ENCODE measurements at places on chromosomes 7 and 10.

DNA sequence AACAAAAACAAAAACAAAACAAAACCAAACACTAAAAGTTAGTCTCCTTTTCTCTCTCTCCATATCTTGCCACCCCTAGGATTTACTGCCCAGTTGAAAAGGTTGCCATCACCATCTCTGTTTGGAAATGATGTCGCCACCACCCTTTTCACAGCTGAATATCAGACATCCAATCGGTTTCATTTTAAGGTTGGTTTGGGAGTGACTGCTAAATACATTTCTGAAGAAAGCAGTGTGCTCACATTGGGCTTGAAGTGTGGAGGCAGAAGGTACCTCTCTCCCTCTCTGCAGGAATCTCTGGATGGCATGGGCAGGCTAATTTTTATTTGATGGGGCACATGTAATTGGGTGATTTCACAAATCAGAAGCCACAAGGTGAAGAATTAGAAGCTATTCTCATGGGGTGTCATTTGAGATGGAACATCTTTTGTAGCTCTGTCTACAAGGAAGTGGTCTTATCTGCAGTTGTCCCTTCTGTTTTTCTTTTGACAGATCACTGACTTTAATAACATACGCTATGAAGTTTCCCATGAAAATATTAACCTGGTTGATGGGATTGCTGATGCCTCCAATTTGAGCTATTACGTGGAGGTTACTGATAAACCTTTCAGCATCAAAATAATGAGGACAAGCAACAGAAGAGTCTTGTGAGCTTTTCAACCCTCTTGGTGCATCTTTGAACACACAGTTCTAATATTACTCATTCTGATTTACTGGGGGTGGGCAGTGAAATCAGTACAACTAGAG lies 20.1 kb downstream of the MGAM2 start:
- DNase-seq, result no peak

DNA sequence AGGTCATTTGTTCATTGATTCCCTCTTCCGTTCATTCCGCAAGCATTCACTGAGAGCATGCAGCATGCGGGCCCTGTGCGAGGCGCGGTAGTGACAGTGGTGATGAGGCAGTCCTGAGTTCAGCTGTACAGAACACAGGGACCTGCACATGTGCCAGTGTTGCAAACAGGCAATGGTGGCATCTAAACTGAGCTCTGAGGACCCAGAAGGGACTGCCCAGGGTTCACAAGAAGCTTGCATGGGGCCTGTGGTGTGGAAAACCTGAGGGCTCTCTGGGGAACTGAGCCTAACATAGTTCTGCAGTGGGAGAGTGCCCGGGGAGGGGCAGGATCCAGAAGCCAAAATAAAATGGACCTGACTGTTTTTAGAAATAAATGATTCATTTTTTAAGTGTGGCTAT lies 13.2 kb downstream of the ZNF488 start:
- no peak for DNase-seq

- no peak for DNase-seq
Observed at GRCh38 chr10:63901881-63902280, 380.7 kb downstream of the REEP3 start.

DNA sequence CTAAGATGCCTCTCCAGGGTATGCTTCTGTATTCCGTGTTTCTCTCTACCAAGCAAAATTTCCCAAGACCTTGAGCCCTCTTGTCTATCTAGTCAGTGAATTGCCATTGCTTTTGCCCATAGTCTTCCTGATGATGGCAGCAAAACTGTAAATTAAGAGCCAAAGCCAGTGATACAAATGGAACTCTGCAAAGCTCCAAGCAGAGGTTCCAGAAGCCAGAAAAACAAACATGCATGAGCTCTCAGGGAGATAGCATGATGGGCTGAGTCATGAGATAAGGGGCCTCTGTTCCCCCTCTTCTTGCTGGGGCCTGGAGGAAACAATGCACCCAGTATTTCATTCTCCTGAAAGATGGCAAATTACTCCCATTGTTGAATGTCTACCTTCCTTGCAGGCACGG lies 24.7 kb downstream of the LSMEM1 start:
- no peak for DNase-seq

DNA sequence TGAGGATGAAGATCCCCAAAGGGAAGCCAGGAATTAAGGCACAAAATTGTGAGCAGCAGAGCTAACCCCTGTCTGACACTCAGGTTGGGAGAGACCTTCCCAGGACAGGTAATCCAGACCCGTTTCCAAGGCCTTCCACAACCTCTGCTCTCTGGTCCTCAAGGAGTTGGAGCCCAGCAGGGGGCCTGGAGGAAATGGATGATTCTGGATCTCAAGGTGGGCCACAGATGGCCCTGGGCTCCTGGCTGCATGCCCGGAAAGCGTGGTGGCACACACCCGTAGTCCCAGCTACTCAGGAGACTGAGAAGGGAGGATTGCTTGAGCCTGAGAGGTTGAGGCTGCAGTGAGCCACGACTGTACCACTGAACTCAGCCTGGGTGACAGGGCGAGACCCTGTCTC lies 42.3 kb downstream of the DPYSL4 start:
- DNase-seq, result no peak

GRCh38 chr7:47493976-47494911 lies 87.7 kb downstream of the TNS3 start:
- no peak for DNase-seq

DNA sequence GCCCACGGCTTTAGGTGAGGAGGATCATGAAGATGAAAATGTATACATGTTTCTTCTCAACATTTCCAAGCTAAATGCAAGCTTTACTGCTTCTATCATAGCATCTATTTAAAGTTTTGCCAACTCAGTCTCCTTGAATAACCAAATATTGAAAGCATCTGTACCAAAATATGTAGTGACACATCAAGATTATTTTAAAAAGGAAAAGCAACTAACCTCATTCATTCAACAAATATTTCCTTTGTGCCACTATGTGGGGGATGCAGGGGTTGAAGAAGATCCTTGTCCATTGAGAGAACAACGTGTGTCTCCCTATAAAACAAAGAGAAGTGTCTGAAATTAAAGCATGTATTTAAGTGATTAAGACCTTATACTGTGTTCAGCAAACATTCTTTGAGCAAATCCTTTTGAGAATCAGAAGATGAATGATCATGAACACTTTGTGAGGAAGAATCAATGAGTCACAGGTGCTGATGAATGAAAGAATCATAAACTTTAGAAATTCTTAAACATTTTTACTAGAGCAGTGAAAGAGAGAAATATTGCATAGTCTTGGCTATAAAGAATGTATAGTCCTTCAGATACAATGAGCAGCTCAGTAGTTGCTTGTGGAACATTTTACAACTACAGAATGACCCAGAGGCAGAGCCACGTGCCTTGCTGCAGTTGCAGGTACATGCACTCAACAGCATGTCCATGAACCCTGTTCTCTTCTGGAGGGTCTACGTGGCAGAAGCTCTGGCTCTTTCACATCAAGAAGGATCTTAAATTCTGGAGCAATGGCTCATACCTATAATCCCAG lies 13.9 kb downstream of the TAS2R60 start:
- no peak for DNase-seq

DNA sequence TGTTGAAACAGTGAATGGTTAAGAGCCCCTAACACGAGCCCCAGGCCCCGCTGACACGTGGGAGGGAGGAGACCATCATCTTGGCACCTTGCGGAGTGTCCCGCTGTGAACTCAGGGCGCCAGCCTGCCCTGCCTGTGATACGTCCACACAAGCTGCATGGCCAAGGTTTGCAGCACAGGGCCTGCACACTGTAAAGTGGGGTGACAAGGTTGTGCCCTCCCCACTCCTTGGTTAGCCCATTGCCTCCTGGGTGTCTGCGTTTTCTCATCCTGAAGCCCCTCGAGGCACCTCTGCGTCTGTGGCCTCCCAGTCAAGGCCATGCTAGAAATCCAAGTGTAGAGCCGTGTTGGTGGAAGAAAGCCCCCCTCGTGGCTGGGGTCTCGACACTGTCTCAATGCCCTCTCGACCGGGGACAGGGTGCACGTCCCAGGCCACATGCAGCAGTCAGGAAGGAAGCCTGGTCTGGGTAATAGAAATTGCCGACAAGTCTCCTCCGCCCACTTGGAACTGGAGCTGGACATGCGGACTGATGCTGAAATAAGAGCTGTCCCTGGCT lies 192.1 kb downstream of the DNAJB6 start:
- no peak for DNase-seq

DNA sequence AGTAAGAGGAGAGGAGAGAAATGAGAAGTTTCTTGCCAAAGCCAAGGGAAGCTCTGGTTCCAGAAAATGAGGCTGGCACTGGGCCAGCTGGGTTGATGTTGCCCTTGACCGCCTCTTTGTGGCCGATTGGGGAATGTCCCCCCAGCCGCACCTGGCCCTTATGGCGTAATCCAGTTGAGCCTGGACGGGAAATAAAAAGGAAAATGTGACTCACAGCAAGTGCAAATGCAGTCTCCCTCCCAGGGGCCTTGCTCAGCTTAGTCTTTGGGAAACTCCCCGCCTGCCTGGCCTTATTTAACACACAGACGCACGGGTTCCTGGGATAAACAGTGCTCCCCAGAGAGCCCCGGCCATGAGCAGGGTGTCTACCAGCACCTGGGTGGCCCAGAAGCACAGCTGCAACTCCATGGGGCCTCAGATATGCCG lies 174.8 kb downstream of the KIAA1217 start:
- peak; percentile 17 for DNase-seq

DNA sequence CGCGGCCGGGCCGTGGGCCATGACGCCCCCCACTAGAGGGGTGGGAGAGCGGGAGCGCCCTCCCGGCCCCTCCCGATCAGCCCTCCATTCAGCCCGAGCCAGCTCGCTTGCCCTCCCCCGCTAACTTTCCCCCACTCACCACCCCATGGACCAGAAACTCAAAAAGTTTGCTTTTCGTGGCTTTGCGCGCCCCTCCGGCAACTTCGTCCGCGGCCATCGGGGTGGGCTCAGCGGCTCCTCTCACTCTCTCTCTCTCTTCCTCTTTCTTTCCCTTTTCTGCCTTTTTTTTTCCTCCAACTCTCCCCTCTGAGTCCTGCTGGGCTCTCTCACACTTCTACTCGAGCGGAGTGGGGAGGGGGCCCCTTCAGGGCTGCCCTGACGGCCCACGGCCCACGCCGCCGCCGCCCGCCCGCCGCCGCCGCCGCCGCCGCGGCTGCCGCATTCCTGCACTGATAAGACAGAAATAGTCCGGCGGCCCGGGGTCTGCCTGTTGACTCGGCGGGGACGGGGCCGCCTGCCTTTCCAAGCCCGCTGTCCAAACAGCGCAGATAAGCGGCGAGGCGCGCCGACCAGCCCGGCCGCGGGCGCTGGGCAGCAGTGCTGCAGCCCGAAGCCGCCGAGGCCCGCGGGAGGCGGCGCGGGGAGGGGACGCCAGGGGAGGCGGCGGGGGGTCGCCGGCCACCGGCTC lies at the start of gene SMARCD3:
SMARCD3 (minus strand) TSS at position 349 of the 688 bp plus-strand sequence; CDS start at position 217, 132 bp downstream.
- DNase-seq, result no peak

- no peak for DNase-seq
Observed at GRCh38 chr7:8172372-8173354, 89.3 kb downstream of the ICA1 start.

GRCh38 chr7:272108-272615 lies 17.8 kb upstream of the FOXL3 start:
- no peak for DNase-seq

GRCh38 chr10:44792119-44792775 lies 118.9 kb upstream of the TMEM72 start:
- DNase-seq, result no peak

- no peak for DNase-seq
Observed at GRCh38 chr7:55552320-55553023, 19.8 kb downstream of the VOPP1 start.

DNA sequence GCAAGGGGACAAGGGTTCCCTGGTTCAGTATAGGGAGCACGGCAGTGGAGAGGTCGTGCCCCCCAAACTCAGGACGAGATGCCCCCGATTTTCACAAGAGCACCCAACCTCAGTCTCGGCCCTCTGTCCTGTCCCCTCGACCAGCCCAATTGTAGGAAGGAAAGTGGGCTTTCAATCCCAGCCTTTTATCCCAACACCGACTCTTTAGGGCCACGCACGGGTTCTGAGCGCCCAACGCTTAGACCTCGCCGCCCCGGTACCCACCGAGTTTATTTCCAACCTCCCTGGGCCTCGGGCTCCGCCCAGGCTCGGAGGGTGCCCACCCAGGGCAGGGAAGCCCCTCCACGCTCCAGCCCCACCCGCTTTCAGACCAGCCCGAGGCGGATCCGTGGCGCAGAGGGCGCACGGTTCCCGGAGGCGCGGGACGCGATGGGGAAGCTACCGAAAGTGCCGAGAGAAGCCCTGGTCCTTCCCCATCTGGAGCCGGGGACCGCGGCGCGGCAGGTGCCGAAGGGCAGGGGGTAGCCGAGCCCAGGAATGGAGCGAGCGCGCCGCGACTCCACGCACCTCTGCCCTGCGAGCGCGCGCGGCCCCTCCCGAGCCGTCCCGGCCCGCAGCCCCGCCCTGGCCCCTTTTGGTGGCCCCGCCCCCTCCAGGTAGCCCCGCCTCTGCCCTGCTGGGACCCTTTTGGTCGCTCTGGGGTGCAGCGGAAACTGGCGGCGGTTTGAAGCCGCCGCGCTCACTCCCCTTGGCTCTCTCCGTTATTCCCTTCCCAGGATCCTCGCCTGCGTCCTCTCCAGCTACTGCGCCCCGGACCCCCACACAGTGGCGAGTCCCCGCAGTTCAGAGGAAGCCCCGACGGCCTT lies 20.4 kb downstream of the GRID2IP start:
- peak; percentile 65 for DNase-seq

DNA sequence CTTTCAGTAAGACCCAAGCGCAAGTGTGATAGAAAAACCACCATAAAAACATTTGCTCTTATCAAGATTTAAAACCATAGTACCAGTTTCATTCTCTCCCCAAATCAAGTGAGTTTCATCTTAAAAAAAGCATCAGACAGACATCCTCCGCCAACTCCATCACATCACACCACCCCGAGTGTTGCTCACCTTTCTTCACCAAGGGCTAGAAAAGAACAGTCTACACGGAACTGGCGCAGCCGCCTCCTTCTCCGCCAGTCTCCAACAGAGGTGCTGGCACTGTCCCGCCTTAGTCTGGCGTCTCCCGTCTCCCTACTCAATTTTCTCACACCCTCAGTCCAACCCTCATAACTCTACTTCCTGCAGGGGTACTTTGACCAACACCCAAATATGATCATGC lies 46.9 kb upstream of the WIPI2 start:
- DNase-seq, result peak; percentile 59

GRCh38 chr10:6516929-6517284 lies 63.2 kb downstream of the PRKCQ start:
- no peak for DNase-seq

DNA sequence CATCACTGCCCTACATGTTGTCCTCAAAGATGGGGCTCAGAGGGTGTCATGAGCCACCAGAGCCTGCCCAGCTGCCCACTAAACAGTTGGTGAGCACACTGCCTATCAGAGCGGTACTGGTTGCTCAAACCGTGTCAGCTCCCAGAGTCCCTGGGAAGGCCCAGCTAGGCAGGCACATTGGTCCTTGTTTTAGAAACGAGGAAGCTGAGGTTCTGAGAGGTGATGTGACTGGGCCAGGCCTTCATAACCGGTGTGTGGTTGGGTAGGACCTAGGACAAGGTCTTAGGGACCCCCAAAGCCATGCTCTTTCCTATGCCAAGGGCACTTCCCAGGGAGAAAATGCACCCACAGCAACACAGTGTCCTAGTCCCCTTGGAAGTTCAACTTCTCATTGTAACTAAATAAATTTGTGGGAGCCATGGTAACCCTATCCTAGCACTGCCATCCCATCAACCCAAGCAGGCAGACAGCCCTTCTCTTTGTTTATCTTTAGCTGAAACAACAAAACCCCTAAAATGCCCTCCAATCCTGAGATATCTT lies 174.7 kb upstream of the PDE1C start:
- no peak for DNase-seq

Measured in CD4-positive, alpha-beta T cell treated with Interleukin-1 beta for 1 hour (primary cell).